ENCODE measurements at places on chromosomes 1 and 21.

DNA sequence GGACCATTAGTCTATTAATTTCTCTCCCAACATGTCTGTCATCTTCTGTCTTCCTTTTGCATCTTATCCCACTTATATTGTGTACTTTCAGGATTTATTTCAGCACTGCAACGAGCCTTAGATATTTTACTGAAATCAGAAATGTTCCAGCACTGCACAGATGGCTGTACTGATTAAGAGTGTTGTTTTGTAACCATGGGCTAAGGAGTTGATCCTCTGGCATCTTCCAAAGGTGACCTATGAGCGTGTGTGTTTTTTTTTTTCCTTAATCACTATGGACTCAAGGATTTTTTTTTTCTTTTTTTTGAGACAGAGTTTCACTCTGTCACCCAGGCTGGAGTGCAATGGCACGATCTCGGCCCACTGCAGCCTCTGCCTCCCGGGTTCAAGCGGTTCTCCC is 7.1 kb upstream of the DDX59 start:
- no peak for DNase-seq

- DNase-seq, result no peak
Measured at GRCh38 chr1:205988585-205988995, 14.6 kb downstream of the RAB7B start.

DNA sequence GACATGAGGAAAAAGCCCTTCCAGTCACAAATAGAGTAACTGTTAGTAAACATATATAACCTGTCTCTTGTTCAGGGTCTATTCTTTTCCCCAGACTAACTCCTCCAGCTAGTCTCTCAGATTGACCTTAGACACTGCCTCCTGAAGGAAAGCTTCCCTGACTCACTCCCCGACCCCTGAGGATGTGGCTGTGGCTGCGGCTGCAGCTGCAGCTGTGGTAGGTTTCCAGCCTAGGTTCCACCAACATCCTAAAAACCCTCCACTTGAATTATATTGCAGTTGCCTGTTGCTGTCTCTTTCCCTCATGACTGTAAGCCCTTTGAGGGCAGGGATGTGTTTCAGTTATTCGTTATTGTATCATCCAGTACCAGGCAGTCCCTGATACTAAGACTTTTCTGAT is 132.9 kb upstream of the C1orf21 start:
- no peak for DNase-seq

- DNase-seq, result no peak
Measured at GRCh38 chr1:21278208-21278859, 11.9 kb downstream of the ECE1 start.

DNA sequence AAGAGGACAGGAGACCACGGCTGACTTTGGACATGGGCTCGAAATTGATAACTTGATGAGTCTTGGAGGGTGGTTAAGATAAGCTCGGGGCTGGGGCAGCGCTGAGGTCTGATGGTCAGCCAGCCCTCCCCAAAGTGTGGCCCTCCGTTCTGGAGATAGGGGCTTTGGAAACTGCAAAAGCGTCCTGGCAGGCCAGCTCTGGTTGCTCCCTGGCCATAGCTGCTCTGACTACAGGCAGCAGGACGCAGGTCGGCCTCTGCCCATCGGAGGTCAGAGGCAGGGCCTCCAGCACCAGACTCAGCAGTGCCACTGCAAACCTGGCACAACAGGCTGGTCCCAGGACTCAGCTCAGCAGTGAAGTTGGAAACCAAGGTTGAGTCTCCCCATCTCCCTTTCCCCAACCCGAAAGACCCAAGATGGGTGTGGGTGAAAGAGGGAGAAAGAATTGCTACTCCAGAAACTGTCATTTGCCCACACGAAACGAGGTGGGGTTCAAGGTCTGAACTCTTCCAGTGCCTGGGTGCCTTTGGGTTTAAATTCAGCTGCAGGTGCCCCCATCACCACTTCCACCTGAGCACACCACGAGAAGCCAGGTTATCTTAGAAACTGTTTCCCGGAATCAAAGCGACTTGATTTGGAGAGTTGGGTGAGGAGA is 4.8 kb downstream of the SIM2 start:
- no peak for DNase-seq

- DNase-seq, result no peak
Measured at GRCh38 chr1:99264201-99265021, at the start of gene PLPPR4. Gene PLPPR4 (plus strand): TSS chr1:99264492. CDS start chr1:99264594, 102 bp downstream.

GRCh38 chr1:220013497-220013896 is 32.8 kb downstream of the EPRS1 start:
- no peak for DNase-seq

GRCh38 chr1:60994369-60994768 is 88.0 kb upstream of the NFIA start:
- DNase-seq, result no peak

- DNase-seq, result no peak
Measured at GRCh38 chr21:42130441-42130840, 59.3 kb downstream of the UMODL1 start.

GRCh38 chr1:211731456-211732292 is 56.3 kb upstream of the NEK2 start:
- no peak for DNase-seq

DNA sequence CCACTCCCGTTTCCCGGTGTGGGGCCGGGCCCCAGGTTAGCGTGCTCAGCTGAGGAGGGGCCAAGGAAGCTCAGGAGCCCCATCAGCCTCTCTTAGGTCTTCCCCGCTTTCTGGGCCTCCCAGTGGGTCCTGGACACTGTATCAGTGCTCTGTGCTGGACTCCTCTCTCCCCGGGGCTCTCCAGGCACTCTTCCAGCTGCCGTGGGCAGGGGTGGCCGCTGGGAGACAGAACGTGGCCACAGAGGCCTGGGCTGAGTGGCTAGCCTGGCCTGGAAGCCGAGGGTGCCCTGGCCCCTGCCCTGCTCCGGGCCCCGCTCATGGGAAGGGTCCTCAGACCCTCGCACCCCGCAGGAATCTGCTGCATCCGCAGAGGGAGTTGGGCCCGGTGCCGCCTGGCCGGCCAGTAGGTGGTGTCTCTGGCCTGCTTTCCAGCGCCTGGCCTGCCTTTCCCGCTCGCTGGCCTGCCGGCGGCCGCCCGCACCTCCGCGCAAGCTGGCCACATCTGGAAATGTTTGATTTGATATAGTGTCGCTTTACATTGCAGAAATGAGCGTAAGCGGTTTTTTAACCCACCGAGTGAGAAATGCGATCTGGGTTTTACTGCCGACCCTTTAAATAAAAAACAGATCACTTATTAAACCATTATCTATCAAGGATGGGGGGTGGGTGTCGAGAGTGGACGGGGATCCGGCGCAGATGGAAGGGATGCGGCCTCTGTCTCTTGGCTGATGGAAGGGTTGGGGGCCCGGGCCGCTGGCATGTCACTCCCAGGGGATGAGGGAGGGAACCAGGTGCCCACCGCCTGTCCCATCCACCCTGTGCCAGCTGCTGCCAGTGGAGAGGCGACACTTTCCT is 74.4 kb upstream of the TTC34 start:
- no peak for DNase-seq

GRCh38 chr1:224433041-224433691 is 1.4 kb downstream of the WDR26 start:
- no peak for DNase-seq

DNA sequence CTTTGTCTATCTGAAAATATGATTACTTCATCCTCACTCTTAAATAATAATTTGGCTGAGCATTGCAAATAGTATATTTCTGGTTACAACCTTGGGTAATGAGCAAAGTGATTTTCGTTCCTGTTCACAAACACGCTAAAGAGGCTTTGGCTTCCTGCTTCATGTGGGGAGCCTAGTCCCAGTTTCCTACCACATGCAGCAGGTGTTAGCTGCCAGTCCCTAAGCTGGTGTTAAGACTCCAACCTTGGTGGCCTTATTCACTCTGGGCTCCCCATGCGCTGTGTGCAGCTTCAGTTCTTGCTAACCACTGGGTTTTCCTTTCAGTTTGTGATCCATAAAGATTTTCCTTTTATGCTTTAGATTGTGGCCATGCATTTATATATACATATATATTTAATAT is 56.7 kb upstream of the BARHL2 start:
- DNase-seq, result no peak

- no peak for DNase-seq
Measured at GRCh38 chr21:33684923-33685560, 42.7 kb downstream of the ITSN1 start.

- DNase-seq, result no peak
Measured at GRCh38 chr1:234535218-234535617, 56.2 kb upstream of the TARBP1 start.

GRCh38 chr1:153936011-153936802 is 10.3 kb downstream of the DENND4B start:
- DNase-seq, result no peak

DNA sequence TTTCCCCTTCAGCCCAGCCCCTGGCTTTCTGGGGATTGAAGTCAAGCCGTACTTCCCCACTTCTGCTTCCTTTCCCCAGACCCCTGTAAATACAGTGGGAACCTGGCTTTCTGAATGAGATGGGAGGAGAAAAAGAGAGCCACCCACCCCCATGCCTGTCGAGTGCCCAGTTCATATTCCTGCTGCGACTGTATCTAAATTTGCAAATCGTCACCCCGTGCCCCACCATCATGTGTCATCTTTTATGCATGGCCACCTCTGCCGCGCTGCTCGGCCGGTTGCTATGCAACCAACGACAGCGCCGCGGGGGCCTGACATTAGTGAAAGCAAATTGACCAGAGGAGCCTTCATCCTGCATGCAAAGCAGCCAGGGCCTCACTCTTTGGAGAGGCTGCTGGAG is 143.0 kb downstream of the ELAVL4 start:
- DNase-seq, result no peak

GRCh38 chr1:62810420-62811274 is 26.7 kb downstream of the ATG4C start:
- no peak for DNase-seq

DNA sequence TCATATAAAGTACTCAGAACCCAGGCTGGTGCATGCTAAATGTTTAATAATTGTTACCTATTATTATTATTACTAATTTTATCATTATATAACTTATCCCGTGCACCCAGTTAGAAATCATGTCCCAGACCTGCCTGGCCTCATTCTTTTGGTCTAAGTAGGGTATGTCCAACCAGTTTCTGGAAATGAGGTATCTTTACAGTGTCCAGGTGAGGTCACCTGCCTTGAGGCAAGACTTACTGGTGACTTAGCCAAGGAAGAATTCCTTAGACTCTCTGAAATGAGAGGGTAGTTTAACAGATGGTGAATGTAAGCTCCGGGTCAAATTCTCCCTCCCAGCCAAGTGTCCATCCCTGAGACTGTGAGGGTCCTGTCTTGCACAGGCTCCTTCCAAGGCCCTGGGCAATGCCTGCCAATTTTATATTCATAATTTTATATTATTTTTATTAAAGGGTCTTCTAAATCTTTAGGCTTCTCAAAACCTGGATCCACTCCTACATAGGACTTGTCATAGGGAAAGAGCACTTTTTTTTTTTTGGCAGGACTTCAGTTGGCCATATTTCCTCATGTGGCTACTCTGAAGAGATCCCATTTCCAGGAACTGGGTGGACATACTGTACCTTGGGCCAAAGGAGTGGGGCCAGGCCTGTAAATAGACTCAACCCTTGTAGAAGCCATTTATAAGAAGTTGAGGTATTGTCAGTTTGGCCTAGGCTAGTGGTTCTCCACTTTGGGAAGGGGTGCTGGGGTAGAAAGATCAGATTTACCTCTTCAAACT is 96.7 kb upstream of the KCNA3 start:
- DNase-seq, result no peak

DNA sequence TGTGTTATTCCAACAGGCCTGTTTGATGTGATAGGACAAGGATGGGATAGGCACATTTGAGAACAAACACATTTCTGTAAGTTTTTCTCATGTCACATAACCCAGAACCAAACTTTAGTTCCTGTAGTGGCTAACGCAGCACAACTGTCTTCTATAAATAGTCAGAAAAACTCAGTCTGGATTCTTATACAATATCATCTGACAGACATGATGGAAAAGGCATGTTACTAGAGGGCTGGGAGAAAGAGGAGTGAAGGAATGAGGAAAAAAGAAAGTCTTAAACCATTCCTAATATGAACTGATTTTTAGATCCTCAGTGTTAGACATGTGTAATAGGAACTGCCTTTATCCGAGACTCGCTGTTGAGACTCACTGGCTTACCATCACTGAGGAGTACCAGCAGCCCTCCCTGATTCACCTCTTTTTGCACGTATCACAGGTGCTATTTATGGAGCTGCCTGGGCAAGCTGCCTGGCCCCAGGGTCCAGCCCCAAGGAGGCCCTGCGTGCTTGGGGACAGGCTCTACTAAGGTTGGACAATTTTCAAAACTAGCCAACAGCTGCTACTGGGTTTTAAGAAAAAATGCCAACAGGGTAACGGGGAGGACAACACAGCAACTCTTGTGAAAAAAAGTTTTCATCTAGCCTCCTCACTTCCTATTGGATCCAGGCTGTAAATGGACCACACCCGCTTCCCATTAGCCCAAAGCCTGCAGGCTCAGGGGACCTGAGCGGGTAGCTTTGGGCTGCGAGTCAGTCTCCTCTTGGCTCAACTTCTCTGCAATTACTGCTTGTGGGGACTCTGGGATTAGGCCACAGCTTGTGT is 30.7 kb upstream of the SERBP1 start:
- DNase-seq, result no peak

- DNase-seq, result no peak
Measured at GRCh38 chr1:63742526-63742925, 31.3 kb upstream of the ROR1 start.

DNA sequence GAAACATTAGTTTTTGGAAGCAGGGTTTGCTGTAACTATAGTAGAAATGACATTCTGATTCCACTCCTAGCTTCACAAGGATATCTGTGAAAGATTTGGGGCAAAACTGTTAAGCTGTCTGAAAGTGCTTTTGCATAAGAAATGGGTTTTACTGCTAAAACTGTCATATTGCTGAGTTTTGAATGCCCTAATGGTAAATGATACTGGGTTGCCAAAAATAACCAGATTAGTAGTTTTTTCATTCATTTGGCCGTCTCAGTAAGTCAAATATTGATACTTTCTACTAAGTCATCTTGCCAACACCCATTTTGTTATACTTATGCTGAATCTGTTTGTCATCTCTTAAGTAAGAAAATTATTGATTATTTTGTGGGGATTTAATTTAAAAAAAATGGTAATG is 399 bp upstream of the PTPRC start:
- DNase-seq, result no peak

DNA sequence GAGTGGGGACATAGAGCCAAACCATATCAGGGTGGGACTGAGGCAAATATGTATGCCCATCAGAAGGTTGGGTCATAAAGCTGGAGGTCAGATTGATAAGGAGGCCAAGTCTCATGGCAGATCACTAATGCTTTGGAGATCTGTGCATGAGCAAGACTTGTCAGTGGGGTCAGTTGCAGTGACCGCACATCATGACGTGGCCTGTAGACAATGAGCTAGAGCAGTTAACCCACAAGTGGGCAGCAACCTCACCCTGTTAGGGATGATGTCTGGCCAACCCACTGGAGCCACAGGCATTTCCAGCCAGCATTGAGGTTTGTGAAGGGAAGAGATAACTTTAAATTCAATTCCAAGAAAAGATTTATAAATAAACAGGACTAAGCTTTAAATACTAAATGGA is 66.7 kb downstream of the XCL1 start:
- no peak for DNase-seq

DNA sequence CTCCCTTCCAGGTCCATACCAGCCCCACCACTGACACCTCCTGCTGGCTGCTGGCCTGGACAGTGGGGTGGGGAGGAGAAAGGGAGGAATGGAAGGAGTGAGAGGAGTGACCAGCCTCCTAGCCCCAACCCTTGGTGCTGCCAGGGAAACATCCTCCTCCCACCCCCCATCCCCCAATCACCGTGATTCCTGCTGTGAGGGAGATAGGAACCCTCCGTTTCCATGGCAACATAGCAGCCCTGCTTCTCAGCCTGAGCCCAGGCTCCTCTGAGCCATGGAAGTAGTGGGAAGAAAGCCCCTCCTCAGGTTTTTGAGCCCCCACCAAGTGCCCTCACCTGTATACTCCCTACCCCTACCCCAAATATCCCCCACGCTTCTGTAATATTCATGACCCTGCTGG is 44.4 kb upstream of the SCMH1 start:
- DNase-seq, result no peak
